ENCODE measurements at places on chromosomes 5 and 9.

DNA sequence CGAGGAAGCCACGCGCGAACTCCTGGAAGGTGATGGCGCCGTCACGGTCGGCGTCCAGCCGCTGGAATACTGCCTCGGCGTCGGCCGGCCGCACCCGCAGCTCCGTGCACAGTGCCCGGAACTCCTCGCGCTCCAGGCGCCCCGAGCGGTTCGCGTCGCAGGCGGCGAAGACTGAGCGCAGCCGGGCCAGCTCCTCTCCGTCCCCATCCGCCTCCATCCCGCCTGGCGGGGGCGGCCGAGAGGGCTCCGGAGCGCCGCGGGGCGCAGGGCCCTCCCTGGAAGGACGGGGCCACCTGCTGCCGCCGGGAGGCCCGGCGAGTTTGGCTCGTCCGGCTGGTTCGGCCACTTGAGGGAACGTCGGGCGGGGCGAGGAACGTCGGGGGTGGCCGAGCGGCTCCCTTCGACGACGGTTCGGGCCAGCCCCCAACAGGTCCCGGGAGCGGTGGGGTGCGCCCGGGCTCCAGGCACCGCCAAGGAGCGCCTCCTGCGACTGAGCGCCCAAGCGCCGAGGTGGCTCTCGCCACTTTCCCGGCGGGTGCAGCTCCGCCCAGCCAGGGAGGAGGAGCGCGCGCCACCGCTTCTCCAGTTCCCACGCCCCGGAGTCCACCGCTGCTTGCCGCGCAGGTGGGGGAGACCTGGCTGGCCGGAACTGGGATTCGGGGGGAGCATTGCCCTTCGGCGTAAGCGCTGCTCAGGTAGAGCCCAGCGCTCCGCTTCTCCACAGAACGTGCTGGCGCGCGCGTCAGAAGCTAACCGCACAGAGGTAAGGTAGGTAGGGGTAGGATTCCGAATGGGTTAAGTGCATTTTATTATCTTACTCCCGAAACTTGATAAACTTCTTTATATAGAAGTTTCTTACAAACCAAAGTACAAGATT lies at the start of gene RASEF:
Gene RASEF, minus strand, starts transcription at position 492 of the 877 bp plus-strand sequence. Its CDS starts 275 bp downstream, at position 217.
- DNase-seq = peak; percentile 2

GRCh38 chr5:137872466-137872865 lies 4.8 kb downstream of the MYOT start:
- no peak for DNase-seq

DNA sequence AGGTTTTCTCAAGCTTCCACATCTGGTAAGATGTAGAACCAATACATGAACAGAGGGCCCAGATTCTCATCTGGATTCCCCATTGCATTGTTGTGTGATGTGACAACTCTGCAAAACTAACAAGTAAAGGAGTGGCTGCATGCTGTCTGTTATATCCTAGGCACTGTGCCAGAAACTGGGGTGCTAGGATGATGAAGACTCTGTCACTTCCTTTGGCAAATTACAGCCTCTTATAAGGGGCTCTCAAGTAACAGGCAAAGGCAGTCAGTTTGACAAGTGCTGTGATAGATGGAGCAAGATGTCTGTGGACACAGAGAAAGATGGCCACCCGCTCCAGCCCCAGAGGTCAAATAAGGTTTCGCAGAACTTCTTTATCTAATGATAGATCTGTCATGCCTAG lies 115.7 kb downstream of the PAPPA start:
- DNase-seq = no peak

DNA sequence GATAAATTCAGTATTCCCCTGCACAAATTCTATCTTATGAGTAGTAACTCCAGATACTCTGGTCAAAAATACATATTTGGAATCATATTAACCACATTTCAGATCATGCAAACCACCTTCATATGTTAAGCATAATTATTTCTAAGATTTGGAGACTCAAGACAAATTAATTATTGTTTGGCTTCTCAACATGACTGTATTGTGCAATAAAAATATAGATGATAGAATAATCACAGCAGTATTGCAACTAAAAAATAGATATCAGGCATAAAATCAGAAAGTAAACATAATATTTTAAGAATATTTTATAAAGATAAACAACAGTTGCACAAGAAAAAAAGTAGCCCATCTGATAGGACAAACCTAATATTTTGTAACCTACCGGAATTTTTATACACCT lies 1767.6 kb upstream of the NUDT12 start:
- no peak for DNase-seq

GRCh38 chr5:124644138-124644537 lies 102.3 kb downstream of the ZNF608 start:
- no peak for DNase-seq

DNA sequence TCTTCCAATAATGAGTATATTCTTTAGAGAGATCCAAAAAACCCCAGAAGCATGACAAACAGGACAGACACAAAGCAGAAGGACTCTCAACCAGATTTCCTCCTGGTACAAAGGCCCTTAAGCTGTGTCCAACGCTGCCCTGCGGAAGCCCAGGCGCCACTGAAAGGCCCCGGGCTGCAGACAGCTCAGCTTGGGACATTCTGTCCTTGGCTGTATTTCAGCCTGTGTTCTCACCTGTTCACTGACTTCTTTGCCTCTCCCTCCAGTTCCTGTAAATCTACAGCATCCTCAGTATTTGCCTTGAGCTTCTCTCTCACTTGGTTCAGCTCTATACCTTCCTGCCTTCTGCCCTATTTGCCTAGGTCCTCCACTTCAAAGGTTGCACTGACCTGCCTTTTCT lies 96.5 kb downstream of the SH3TC2 start:
- no peak for DNase-seq

- no peak for DNase-seq
Observed at GRCh38 chr5:17439956-17440355, 58.1 kb upstream of the TAF11L2 start.

DNA sequence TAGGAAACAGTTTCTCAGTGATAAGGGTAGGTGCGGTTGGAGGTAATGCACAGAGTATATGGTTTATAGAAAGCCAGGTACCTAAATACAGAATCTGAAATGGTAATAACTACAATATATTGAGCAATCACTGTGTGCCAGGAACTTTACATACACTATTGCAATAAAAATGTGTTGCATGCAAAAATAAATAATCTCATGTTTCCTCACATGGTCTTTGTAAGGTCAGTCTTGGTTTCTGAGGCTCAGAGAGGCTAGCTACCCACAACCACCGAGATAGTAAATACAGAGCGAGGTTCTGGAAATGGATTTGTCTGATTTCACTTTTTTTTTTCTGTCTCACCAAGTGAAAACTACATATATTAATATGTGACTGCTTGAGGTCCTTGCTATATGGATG lies 128.9 kb downstream of the CAMK4 start:
- DNase-seq = no peak

- no peak for DNase-seq
Observed at GRCh38 chr5:67806654-67807438, 408.7 kb upstream of the PIK3R1 start.

GRCh38 chr9:129962451-129962864 lies 80.5 kb downstream of the FNBP1 start:
- no peak for DNase-seq

- DNase-seq = no peak
Observed at GRCh38 chr9:132201780-132202703, 40.2 kb downstream of the NTNG2 start.

- peak; percentile 9 for DNase-seq
Observed at GRCh38 chr5:153276151-153276550, 214.3 kb upstream of the GRIA1 start.

DNA sequence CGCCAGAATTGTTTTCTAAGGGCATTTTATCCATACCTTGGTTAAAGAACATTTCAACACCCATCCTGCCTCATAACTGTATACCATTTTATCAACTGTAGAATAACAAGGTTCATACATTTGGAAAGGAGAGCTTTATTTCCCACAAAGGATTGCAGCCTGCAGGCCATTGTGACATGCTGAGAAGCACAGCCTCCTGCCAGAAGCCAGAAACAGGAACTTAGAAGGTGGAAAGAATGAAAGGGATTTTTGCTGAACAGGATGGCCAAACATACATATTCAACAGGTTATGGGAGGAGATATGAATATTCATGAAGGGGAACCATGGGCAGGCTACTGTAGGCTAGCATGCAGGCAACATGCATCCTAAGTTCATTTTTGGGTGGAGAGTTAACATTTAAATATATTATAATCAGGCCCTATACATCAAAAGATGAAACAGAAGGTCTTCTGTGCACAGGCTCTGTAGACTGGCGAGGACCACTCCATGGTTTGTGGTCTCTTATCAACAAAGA lies 59.9 kb upstream of the DIRAS2 start:
- no peak for DNase-seq

DNA sequence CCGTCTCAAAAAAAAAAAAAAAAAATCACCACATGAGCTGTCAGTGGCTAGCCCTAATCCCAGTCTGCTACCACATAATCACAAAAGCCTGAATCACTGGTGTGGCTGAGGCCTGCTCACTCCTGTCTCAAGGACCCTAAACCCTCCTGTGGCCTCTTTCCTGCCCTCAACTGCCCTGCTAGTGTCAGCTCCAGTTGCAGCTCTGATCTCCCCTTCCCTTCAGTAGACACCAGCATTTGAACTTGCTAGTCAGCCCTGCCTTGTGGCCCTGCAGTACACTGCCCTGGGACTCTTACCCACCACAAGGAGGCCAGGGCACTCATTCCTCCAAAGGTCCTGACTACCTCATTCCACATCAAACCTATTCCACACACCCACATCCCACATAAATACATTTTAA lies 9.5 kb upstream of the P4HA2 start:
- no peak for DNase-seq

DNA sequence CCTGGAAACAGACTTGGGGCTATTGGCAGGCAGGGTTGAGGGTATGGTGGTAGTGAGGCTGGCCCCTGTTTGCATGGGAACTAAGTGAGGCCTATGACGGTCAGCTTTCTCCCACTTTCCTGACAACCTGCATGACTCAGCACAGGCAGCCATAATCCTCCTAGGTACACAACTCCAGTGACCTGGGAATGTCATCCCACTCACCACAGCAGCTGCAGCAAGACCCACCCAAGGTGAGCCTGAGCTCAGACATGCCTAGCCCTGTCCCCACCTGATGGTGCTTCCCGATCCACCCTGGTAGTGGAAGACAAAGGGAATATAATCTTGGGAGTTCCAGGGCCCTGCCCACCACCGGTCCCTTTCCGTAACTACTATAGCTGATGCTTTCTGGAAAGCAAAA lies 178.7 kb downstream of the NDUFS4 start:
- no peak for DNase-seq

DNA sequence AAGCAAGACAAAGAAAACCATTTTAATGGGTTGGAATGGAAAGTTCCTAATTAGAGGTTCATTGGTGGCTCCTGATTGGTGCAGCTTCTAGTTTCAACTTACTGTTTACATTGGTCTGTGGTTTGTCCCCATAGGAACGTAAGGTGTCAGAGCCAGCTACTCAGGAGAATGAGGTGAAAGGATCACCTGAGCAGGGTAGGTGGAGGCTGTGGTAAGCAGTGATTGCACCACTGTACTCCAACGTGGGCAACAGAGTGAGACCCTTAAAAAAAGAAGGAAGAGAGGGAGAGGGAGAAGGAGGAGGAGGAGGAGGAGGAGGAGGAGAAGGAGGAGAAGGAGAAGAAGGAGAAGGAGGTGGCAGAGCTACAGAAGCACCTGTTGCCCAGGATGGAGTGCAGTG lies 30.4 kb downstream of the KCNIP1 start:
- no peak for DNase-seq

DNA sequence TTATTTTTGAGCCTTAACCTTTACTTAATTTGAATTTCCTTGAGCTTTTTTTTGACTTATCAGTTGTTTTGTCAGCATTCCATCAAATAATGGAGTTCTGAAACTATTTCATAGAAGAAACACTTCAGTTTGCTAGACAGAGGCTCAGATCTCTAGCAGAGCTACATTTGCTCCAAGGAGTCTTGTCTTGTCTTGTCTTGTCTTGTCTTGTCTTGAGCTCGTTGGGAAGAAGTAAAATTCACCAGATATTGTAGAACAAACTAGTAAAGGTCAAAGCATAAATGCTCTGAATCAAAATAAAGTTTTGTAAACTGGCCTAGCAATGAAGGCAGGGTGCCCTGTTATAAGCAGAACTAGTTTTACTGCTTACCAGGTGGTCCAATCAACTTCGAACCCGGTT lies 33.5 kb downstream of the RAB24 start:
- DNase-seq = no peak

GRCh38 chr5:9479990-9480389 lies 65.9 kb downstream of the SEMA5A start:
- DNase-seq = no peak

GRCh38 chr9:133009906-133010582 lies 20.8 kb upstream of the GTF3C5 start:
- no peak for DNase-seq

GRCh38 chr9:136857166-136857565 lies 5.0 kb downstream of the MAMDC4 start:
- no peak for DNase-seq

DNA sequence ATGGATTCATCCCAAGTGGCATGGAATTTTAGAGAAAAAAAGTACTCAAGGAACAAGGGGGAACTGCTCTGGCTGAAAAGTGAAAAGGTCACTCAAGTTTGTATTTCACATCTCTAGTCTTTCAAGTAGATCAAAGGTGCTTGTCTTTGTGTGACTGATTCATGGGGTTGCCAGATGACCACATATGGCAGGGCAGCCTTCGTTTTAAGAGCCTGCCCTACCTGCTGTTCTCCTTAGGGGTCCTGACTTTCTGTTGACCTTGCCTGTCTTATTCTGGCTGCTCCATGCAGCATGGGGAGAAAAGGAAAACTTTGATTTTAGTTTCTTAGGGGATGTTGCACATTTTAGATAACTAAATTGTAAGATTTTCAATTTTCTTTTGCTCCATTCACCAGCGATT lies 877.7 kb downstream of the TLE1 start:
- DNase-seq = no peak

GRCh38 chr9:33778700-33779351 lies 16.5 kb upstream of the PRSS3 start:
- DNase-seq = peak; percentile 42

DNA sequence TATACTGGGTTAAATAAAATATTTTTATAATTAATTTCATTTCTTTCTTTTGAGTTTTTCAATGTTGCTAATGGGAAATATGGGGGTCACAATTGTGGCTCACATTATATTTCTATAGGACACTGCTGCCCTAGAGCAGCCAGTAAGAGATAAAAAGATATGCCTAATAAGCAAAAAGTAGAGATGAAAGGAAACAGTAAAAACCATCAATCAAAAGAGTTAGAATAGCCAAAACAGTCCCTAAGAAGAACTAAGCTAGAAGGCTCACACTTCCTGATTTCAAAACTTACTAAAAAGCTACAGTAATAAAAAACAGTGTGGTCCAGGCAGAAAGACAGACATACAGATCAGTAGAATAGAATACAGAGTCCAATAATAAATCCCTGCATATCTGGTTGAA lies 104.4 kb downstream of the FANCC start:
- no peak for DNase-seq

GRCh38 chr5:133723651-133724366 lies 111.5 kb upstream of the FSTL4 start:
- no peak for DNase-seq

DNA sequence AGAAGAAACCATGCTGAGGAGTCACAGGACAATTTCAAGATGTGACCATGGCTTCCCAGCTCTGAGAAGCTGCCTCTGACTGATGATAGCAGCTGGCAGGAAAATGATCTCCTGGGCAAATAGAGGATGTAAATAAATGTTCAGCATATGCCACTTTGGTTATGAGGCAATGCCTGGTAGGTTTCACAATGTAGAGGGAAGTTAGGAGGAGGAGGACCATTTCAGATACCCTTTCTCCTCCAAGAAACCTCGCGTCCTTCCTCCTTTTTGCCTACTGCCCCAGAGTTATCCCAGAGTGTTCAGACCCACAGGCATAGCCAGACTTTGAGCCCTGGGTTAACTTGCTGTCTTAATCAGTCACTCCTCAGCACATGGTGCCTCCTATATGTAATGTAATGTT lies 541.6 kb upstream of the DAP start:
- DNase-seq = no peak

All from stimulated activated naive CD8-positive, alpha-beta T cell treated with anti-CD3 and anti-CD28 coated beads, Interleukin-15, Interleukin-2, amounts not matched to agents 100 U/mL and 50 U/mL, for 24 hours (primary cell).